ENCODE measurements at places on chromosomes 3 and 15.

GRCh38 chr15:98369081-98369716 is 279.1 kb upstream of the IGF1R start:
- no peak for DNase-seq

GRCh38 chr3:82100378-82100777 is 338.9 kb upstream of the GBE1 start:
- no peak for DNase-seq

DNA sequence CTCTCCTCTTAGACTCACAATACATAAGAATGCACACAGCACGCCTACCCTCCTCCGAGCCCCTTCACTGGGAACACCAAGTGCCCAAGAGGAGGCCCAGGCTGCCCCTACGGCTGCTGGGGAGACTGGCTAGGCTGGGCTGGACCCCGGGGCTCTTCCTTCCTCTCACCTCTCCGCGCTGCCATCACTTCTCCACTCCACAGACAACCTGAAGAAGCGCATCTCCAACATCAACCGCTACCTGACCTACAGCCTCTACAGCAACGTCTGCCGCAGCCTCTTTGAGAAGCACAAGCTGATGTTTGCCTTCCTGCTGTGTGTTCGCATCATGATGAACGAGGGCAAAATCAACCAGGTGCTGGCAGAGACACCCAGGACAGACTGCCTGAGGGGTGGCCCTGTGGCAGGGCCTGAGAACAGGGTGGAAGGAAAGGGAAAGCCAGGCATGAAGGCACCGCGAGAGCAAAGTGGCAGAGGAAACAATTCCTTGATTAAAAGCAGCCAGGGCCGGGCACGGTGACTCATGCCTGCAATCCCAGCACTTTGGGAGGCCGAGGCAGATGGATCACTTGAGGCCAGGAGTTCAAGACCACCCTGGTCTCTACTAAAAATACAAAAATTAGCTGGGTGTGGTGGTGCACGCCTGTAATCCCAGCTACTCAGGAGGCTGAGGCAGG is 51.6 kb downstream of the SEMA3G start:
- no peak for DNase-seq

DNA sequence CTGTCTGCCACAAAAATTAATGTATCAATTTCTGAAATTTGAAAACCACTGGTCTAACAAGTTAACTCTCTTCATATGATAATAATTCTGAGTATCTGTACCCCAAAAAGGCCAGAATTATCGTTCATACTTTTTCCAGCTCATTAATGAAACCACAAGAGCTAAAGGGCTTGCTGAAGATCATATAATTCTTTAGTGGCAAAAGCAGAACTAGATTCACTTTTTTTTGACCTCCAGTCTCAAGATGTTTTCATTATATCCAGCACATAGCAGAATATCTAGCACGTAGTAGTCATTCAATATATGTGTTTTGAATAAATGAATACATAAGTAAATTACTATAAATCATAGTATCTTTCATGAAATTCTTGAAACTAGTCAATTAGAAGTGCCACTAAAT is 246.7 kb upstream of the KCNH8 start:
- no peak for DNase-seq

DNA sequence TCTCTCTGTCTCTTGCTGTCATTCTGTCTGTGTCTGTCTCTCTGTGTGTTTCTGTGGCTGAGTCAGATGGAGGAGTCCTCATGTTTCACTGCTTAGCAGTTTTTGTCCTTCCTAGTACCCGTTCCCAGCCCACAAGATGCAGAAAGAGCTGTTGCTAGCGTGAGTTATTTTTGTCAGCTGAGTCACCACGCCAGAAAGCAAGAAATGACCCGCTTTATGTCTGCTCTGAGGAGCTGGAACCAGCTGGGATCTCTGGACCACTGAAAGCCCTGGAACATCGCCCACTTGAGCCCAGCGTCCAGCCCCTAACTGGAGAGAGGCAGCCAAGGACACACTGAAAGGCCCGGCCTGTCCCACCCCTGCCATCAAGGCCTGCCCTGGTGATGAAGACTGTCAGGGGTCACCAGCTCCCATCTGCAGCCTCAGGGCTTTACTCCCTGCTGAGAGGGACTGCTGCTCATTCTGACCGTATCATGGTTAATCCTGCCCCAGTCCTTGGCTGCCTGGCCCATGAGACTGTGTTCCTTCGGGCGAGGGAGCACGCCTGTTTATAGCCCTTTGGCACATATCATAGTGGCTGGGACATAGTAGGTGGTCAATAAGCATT is 101.7 kb upstream of the TPM1 start:
- no peak for DNase-seq

- DNase-seq: peak; percentile 14
These were observed 37.6 kb upstream of the WNT5A start for GRCh38 chr3:55524565-55525244.

DNA sequence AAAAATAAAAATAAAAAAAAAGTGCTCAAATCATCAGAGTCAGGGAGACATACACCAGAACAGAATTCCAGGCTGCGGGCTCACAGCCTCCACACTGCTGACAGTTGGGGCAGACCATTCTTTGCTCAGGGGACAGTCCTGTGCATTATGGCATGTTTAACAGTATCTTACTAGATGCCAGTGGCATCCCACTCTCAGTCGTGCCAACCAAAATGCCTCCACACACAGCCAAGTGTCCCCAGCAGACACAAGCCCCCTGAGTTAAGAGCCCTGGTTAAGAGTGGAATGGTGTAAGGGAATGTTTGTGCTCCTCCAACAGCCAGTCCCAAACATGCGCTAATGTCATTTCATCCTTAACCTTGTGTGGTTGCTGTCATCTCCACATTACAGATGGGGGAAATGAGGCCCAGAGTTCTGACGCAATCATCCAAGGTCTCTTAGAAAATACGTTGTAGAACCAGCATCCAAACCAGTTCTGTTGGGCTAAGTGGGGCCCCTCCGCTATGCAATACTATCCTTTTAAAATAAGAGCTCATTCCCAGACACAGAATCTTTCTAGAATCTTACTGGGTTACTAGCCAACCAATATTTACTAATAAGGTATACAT is 26.0 kb downstream of the CFAP92 start:
- DNase-seq: no peak

DNA sequence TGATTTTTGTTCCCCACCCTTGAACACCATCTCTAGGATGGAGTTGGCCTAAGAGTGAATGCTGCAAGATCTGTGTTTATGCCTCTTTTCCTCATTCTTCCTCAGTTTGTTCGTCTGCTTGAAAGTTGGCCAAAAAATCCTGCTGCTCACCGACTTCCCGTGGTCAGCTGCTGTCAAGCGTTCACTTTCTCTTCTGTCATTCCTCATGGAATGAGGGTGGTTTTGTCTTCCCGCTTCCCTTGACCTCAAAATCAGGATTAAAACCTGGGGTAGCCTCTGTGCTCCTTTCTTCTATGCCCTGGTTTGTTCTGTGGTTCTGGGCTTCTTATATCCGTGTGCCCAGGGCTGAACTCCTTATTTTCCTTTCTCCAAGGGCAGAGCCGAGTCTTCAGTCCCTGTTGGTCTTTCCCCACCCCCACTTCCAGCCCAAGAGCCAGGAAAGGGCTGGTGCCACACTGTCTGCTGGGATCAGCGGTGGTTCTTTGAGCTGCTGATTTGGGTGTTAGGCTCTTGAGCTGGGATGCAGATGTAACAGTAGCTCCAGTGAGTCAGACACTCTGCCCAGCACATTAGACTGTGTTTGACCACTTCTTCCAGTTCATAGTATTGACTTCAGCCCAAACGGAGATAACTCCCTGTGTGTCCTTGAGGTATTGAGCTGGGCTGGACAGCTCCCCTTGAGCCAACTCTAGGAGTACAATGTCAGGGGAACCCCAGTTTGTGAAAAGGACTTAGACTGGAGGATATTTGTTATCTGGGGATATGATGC is 2.3 kb downstream of the SERF2 start:
- DNase-seq: no peak

GRCh38 chr15:50077651-50078050 is 41.4 kb downstream of the ATP8B4 start:
- no peak for DNase-seq

DNA sequence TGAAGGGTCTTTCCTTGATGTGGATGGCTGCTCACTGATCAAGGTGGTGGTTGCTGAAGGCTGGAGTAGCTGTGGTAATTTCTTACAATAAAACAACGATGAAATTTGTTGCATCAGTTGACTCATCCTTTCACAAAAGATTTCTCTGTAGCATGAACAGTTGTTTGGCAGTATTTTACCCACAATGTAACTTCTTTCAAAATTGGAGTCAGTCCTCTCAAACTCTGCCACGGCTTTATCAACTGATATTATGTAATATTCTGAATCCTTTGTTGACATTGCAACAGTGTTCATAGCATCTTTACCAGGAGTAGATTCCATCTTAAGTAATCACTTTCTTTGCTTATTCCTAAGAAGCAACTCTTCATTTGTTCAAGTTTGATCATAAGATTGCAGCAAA is 252.6 kb downstream of the UBE2E2 start:
- no peak for DNase-seq

DNA sequence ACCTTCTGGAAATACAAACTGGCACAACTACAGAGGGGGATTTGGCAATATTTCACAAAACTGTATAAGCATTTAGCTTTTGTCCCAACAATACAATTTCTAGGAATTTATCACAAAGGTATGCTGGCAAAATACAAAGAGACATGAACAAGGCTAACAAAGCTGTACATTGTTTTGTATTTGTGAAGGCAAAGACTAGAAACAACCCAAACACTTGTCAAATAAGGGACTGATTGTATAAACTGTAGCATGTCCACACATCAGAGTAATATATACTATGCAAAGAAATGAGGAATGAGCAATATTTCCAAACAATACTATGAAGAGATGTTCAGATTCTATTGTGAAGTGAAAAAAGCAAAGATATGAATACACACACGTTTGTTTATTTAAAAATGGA is 26.4 kb downstream of the CP start:
- no peak for DNase-seq

- no peak for DNase-seq
These were observed 82.0 kb upstream of the ATP11B start for GRCh38 chr3:182711261-182711683.

DNA sequence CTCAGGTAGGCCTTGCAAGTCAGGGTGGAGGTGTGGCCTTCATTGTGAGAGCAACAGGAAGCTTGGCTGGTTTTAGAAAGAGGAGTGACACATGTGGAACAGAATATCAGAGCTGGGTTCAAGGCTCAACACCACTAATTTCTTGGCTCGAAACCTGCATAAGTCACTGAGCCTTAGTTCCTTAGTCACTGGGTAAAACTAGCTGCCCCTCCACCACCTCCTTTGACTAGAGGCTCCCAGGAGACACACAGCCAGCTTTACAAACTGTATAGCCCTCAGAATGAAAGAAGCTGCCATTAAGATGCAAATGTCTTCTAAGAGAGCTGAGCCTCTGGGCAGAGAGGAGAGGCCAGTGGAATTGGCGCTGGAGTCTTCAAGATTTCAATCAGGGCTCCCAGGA is 67.7 kb downstream of the CERS3 start:
- DNase-seq: no peak

- no peak for DNase-seq
These were observed 34.0 kb upstream of the RPP14 start for GRCh38 chr3:58271901-58272501.

DNA sequence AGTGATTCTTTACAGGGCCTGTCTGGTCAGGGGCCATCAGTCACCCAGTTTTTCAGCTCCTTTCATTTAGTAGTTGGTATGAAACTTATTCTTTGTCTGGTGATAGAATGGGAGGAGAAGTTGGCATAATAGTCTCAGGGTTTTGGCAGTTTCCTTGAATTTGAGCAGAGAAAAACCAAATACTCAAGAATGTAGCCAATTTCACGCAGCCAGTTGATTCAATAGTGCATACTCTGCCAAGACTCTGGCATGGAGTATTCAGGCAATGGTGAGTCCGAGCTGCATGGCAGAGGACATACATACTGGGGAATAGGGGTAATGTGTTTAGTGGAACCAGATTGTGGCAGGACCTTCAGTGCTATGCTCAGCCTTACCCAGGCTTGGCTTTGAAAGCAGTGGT is 118.3 kb downstream of the GALK2 start:
- peak; percentile 15 for DNase-seq

- no peak for DNase-seq
These were observed 99.2 kb downstream of the SLMAP start for GRCh38 chr3:57855281-57855680.

DNA sequence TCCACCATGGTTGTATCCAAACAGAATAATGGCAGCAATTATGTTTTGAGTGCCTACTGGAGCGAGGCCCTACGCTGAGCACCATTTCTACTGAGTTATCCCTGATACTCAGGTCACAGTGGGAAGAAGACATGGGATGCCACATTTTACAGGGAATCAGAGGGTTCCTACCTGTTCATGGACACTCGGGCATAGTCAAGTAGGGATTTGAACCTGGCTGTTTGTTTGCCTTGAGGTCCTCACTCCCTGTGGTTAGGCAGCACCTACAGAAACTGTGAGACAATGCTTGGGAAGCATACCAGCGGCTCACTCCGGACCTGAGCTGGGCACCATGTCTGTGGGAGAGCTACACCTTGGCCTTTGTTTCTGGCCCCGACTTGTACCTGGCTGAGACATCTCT is 390.4 kb downstream of the LRTM1 start:
- no peak for DNase-seq

DNA sequence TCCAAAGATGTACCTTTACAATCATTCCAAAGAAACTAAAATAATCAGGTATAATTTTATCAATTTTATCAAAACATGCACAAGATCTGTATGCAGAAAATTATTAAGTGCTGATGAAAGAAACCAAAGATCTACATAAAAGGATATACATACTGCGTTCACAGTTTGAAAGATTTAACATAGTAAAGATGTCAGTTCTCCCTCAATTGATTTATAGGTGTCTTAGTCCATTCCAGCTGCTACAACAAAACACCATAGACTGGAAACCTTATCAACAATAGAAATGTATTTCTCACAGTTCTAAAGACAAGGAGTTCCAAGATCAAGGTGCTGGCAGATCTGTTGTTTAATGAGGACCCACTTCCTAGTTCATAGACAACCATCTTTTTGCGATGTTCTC is 189.0 kb upstream of the CCDC54 start:
- no peak for DNase-seq

DNA sequence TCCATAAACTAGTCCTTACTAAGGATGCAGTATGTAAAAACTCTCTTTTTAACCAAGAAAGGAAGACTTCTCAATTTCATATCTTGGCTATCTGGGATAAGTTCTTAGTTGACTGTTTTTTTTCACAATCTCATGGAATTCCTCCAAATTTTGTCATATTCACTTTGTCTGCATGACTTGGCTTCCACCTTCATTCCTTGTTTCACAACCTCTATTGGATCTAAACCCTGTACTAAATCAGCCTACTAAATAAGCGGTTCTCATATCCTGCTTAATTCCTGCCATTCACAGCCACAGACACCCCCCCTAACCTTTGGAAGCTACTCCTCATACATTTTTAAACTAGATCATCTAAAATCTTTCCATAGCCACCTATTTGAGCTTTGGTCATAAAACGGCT is 370.6 kb upstream of the NAALADL2 start:
- no peak for DNase-seq
